ENCODE measurements at places on chromosomes 5 and 9.

DNA sequence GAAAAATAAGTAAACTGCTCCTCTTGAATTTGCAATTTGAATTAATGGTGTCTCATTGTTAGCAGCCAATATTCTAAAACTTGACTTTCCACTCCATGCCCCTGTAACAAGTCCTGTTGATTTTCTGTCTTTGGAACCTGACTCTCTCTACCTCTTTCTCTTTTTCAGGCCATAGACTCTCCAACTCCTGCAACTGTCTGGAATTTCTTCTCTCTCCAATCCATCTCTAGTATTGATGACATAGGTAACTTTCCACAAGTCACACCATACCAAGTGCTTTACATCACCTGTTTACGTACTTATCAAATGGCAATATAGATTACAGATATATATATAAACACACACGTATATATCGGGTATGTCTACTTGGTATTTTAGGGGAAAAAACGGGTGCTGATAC lies 923 bp downstream of the C5orf34 start:
- peak overlapping the region; percentile 74 for H3K4me3 ChIP-seq
- peak overlapping the region; percentile 94 for H3K27ac ChIP-seq
- no peaks in the 10 kb centered on the region for H3K36me3 ChIP-seq
- H3K27me3 ChIP-seq: no peaks in the 10 kb centered on the region
- H3K4me1 ChIP-seq: peaks cover 12% of the 10 kb centered on the region
- no peak for DNase-seq

DNA sequence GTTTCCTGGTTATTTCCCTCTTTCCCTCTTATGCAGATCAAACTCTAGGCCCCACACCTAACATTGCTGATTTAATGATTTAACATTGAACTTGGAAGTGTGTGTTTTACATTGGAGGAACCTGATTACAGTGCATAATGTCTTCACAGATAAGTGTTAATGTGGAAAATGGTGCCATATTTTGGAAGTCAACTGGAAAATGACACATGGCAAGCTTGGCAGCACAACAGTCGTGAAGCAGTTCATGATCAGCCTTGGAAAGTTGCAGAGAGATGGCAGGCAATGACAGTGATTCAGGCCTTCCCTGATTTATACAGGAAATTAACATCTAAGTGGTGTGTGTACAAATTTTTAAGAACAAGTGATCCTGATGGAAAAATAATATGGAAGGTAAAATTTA lies 80.0 kb upstream of the CTNND2 start:
- DNase-seq: no peak
- H3K27me3 ChIP-seq: no peaks in the 10 kb centered on the region
- H3K4me1 ChIP-seq: no peaks in the 10 kb centered on the region
- no peak overlapping the region for H3K4me3 ChIP-seq
- no peaks in the 10 kb centered on the region for H3K36me3 ChIP-seq

DNA sequence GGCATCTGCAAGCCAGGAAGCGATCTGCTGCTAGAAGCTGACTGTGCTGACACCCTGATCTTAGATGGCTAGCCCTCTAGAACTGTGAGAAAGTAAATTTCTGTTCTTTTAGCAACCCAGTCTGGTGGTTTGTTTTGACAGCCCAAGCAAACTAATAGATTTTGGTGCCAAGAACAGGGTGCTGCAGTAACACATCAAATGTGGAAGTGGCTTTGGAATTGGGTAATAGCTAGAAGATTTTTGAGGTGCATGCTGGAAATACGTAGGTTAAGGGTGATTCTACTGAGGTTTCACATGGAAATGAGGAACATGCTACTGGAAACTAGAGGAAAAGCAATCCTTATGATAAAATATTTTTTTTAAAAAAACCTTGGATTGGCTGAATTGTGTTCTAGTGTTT lies 153.5 kb upstream of the SH3GL2 start:
- DNase-seq: no peak
- H3K4me1 ChIP-seq: no peaks in the 10 kb centered on the region
- H3K27me3 ChIP-seq: no peaks in the 10 kb centered on the region
- H3K27ac ChIP-seq: no peak overlapping the region
- no peak overlapping the region for H3K4me3 ChIP-seq

DNA sequence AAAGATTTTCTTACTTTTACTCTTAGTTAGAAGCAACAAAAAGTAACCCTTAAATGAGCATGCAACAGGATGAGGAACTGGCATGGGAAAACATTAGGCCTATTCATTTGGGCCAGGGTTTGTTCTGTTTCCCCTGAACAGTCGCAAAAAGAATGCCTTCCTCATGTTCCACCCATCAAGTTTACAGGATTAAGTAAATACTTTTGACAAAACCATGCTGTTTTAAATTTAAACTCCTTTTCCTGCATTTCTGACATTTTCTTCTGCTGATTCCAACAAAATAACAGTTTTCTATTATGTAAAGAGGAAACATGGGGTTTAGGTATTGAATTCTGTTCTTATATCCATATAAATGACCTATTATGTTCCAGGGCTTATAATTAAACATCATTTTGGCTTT lies 236.6 kb upstream of the ACTBL2 start:
- no peaks in the 10 kb centered on the region for H3K27me3 ChIP-seq
- no peak overlapping the region for H3K27ac ChIP-seq
- no peaks in the 10 kb centered on the region for H3K36me3 ChIP-seq
- H3K4me3 ChIP-seq: no peak overlapping the region
- no peaks in the 10 kb centered on the region for H3K4me1 ChIP-seq

DNA sequence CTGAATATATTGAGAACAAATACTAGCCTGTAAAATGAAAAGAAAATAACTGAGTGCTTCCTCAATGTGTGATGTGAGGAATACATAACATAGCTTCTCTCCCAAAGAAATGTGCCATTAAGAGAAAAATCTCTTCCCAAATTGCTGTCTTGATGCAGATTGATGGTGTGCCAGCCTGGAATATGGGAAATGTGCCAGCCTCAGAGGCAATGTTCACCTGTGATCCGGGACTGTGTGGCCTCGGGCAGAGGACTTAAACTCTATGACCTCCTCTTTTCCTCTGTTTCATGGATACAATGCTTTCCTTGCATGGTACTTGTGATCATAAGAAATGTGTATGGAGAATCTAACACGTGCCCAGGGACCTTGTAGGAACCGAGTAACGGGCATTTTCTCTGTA lies 370.9 kb downstream of the DIRAS2 start:
- no peak overlapping the region for H3K27ac ChIP-seq
- H3K27me3 ChIP-seq: no peaks in the 10 kb centered on the region
- no peaks in the 10 kb centered on the region for H3K36me3 ChIP-seq
- no peak for DNase-seq
- H3K4me1 ChIP-seq: no peaks in the 10 kb centered on the region

DNA sequence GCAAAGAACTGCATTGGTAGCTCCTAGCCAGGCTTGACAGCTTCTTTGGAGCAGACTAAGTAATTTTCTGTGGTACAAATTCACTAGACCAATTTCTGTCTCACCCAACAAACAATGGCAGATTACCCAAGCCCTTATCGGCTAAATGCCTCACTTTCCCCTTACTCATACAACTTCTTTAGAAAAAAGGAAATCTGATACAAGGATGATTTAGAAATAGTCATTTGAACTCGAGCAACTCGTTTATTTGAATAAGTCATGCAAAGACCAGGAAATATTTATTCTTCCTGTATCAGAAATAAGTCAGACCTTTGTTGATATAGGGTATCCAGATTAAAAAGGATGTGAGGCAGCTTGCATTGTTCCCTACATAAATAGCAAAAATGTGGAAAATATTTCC lies 170.4 kb upstream of the CDH6 start:
- DNase-seq: no peak
- H3K4me1 ChIP-seq: no peaks in the 10 kb centered on the region
- no peak overlapping the region for H3K4me3 ChIP-seq
- no peaks in the 10 kb centered on the region for H3K36me3 ChIP-seq

- H3K4me1 ChIP-seq: no peaks in the 10 kb centered on the region
- no peaks in the 10 kb centered on the region for H3K36me3 ChIP-seq
- no peak for DNase-seq
- peaks cover 23% of the 10 kb centered on the region for H3K27me3 ChIP-seq
- no peak overlapping the region for H3K27ac ChIP-seq
Measured at GRCh38 chr5:138110266-138110963, 26.6 kb downstream of the WNT8A start.

DNA sequence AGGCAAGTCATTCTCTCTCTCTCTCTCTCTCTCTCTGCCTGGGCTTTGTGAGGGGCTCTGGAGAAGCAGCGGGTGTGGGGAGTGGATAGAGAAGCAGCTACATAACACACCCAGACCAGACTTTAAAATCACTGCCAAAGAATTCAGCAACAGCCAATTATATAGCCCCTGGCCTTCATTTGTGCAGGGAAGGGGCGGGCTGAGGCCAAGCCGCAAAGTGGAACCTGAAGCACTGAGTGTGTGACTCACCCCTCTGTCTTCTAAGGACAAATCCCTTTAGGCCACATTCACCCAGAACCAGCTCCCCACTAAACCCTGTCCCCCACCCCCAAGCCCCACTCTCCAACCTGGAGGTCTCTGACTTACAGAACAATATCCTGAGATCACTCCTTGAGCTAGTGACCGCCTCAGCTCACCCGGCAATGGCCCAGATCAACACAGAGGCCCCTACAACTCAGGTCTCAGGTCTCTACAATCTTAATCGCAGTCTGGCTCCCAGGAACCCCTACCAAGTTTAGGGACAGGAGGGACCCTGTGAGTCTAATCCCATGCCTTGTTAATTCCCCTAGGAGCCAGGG lies 6.0 kb downstream of the B4GALT1 start:
- no peak overlapping the region for H3K4me3 ChIP-seq
- H3K27me3 ChIP-seq: no peaks in the 10 kb centered on the region
- no peaks in the 10 kb centered on the region for H3K36me3 ChIP-seq
- H3K27ac ChIP-seq: peak overlapping the region; percentile 97
- peaks cover 83% of the 10 kb centered on the region for H3K4me1 ChIP-seq
- DNase-seq: no peak

DNA sequence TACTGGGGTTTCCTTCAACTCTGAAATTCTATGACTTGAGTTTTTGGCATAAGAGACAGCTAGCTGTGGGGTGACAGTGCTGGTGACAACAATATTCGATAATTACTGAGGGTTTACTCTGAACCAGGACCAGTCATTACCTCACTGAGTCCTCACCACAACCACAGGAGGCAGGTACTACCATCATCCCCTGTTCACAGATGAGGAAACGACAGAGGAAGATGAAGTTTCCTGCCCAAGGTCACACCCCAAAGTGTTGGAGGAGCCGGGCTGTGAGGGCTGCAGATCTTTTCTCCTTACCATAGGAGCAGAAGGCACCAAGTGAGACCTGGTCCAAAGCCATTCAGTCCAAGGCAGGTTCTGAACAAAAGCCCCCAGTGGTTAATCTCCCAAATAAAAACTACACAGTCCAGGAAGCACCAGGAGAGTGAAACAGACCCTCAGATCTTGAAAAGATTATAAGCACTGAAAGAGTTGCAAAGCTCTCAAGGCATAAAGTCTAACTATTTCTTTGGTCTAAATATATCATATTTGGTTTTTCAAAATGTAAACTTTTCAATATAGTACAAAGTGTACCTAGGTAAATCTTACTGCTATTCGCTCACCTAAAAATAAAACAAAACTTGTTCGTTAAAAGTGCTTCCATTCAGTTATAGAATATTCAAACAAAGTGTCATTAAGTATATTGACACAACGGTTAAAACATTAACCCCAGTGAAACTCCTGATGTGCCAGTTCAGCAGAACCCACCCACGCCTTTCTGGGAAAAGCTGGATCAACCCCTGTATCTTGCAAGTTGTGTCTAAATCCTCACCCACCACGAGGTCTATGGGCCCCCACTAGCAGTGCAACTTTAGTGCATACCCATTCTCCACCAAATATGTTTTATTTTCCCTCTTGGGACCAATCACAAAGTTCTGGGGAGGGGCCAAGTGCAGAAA lies 82.6 kb upstream of the EQTN start:
- H3K4me3 ChIP-seq: no peak overlapping the region
- no peaks in the 10 kb centered on the region for H3K4me1 ChIP-seq
- H3K27me3 ChIP-seq: no peaks in the 10 kb centered on the region
- no peak for DNase-seq
- H3K27ac ChIP-seq: no peak overlapping the region
- no peaks in the 10 kb centered on the region for H3K36me3 ChIP-seq

- H3K27me3 ChIP-seq: no peaks in the 10 kb centered on the region
- no peaks in the 10 kb centered on the region for H3K4me1 ChIP-seq
- H3K4me3 ChIP-seq: no peak overlapping the region
- no peaks in the 10 kb centered on the region for H3K36me3 ChIP-seq
Measured at GRCh38 chr5:36125868-36126267, 25.8 kb downstream of the LMBRD2 start.

DNA sequence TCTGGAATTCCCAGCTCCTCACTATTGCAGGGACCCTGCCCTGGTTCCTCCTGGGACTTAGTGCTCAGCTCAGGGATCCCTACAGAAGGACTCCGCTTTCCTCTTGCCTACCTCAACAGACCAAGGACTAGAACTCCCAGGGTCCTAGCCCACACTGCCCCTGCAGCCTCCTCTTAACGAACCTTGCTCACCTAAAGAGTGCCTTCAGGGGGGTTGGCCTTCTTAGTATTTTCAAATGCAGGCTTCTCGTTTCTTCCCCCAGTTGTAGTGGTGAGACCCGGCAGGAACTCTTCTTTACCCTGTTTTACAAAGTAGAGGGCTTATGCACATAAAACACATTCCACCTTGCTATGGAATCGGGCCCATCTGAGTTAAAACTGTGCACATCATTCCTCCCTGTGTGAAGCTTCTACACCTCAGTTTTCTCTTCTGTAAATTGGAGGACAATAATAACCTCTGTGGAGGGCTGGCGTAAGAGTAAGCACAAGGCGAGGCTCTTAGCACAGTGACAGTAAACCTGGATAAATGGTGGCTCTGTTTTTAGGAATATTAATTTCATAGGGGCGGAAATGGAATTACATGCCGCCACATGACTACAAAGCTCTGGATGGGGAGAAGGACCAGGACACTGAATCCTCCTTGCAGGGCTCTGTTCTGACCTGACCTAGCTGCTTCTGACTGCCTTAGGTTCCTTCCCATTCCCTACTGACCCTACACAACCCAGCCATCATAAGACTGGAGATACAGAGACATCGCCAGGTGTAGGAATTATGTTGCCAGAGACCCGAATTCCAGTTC lies 3.8 kb upstream of the HAND1 start:
- H3K27me3 ChIP-seq: peaks cover 100% of the 10 kb centered on the region
- H3K4me1 ChIP-seq: peaks cover 59% of the 10 kb centered on the region
- H3K36me3 ChIP-seq: no peaks in the 10 kb centered on the region
- H3K27ac ChIP-seq: no peak overlapping the region

Data from esophagus squamous epithelium (tissue), 5 donors.